ENCODE measurements at places on chromosomes 2 and 18. TPM values are rescaled to one million over a fixed set of nuclear protein-coding genes. Genes with fewer than 3 reads are reported as not detected.

Gene PSTPIP2
- total RNA-seq: 3.3 TPM

Gene BOLL
- 0.08 TPM for total RNA-seq

Gene RTP5
- total RNA-seq: not detected

Gene CENPO
- 23.8 TPM for total RNA-seq

Gene PRKAG3
- 0.40 TPM for total RNA-seq

Gene MDH1B
- 1.3 TPM for total RNA-seq

Gene MFF
- 177 TPM for total RNA-seq

Gene KIF5C
- 0.24 TPM for total RNA-seq

Gene IL36G
- total RNA-seq: not detected

Gene OSR1
- 18.8 TPM for total RNA-seq

Gene SCYGR4
- total RNA-seq: not detected

Gene REG3G
- not detected for total RNA-seq

Gene KCNG2
- 4.7 TPM for total RNA-seq

Gene TM4SF20
- total RNA-seq: not detected

Gene TXNDC2
- total RNA-seq: 0.64 TPM

Gene PROKR1
- 0.13 TPM for total RNA-seq

Gene HOXD10
- total RNA-seq: not detected

Gene SERPINB4
- 0.64 TPM for total RNA-seq

Gene CXCR2
- 0.24 TPM for total RNA-seq

Gene PLEKHM3
- total RNA-seq: 3.7 TPM

Gene VWC2L
- total RNA-seq: not detected

Gene CAPN14
- not detected for total RNA-seq

Gene PCARE
- not detected for total RNA-seq

Gene NEUROD1
- total RNA-seq: not detected

Gene MARCHF7
- total RNA-seq: 72.1 TPM

Gene ERMN
- not detected for total RNA-seq

Gene GRP
- total RNA-seq: not detected

Gene NEU4
- not detected for total RNA-seq

Gene UPP2
- not detected for total RNA-seq

Gene STARD6
- not detected for total RNA-seq

Gene CPLX4
- not detected for total RNA-seq

Gene LYPD6B
- total RNA-seq: 0.13 TPM

Gene KRTCAP3
- total RNA-seq: not detected

Gene SAG
- not detected for total RNA-seq

Gene LCT
- total RNA-seq: 0.08 TPM

Gene CHRND
- not detected for total RNA-seq

Gene PJVK
- 2.9 TPM for total RNA-seq

Gene PRSS56
- total RNA-seq: not detected

Gene C2orf68
- total RNA-seq: 14.6 TPM

Gene UGT1A5
- total RNA-seq: not detected

Gene ASXL3
- total RNA-seq: 2.2 TPM

Gene PLA2R1
- total RNA-seq: 2.0 TPM

Gene NDC80
- 6.0 TPM for total RNA-seq

Gene CSRNP3
- 1.0 TPM for total RNA-seq

Gene AMER3
- total RNA-seq: not detected

Gene DUSP2
- 0.40 TPM for total RNA-seq

Gene AGXT
- not detected for total RNA-seq

Gene TIGD1
- total RNA-seq: 5.2 TPM

Gene SH3BP4
- 47.0 TPM for total RNA-seq

Gene ATP6V1C2
- not detected for total RNA-seq

Gene PLCD4
- total RNA-seq: 9.3 TPM

Gene CCDC85A
- total RNA-seq: not detected

Gene CNDP2
- 58.6 TPM for total RNA-seq

Data from epithelial cell of alveolus of lung (primary cell).